ENCODE measurements at places on chromosomes 7 and 10.

DNA sequence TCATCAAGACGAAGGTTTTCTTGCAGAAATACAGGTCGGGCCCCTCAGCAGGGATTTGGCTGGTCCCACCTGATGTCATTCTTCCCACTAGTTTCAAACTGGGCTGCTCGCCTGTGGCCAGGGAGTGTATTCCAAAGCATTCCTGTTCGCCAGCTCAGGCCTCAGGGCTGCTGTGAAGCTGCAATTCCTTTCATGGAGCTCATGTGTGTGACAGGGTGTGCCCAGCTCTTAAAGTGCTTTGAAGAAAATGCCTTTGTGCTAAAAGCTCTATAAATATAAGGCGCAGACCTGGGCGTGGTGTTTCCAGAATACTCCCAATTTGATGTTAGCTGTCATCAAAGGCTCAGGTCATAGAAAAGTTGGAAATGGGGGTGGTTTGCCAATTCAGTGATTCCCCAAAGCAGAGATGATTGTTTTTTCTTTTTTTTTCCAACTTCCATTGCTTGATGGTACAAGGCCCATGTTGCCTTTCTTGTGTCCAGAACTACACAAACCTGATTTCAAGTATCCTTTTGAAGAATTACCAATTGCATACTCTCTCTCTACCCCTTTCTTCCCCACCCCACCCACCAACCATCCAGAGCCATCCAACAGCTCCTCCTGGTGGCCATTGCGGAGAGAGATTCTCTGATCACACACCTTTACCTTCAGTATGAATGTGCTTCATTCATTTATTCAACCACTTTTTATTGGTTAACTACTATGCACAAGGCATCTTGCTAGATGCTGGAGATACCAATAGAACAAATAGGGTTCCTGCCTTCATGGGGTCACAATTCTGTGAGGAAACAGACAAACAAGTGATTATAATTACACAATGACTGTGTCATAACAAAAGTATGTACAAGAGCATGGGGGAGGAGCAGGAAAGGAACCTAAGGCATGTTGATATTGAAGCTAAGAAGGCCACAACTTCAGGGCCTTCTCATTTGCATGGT is 297.3 kb upstream of the LYZL1 start:
- peak; percentile 86 for DNase-seq

DNA sequence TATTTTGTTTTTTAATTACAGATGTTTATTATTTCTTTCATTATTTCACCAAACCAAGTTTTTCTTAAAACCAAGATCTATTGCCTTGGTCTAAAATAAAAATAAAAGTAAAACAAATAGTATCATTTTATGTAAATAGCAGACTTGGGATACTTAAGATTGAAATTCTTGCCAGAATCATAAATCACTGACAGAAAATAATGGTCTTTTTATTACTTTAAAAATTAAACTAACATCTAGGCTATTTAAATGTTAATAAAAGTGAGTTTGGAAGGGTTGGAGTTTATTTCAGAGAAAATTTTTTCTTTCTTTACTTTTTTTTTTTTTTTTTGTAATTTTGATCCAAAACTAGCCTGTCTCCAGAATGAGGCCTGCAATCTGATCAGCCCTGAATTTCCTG is 568.0 kb upstream of the IGFBP3 start:
- no peak for DNase-seq

DNA sequence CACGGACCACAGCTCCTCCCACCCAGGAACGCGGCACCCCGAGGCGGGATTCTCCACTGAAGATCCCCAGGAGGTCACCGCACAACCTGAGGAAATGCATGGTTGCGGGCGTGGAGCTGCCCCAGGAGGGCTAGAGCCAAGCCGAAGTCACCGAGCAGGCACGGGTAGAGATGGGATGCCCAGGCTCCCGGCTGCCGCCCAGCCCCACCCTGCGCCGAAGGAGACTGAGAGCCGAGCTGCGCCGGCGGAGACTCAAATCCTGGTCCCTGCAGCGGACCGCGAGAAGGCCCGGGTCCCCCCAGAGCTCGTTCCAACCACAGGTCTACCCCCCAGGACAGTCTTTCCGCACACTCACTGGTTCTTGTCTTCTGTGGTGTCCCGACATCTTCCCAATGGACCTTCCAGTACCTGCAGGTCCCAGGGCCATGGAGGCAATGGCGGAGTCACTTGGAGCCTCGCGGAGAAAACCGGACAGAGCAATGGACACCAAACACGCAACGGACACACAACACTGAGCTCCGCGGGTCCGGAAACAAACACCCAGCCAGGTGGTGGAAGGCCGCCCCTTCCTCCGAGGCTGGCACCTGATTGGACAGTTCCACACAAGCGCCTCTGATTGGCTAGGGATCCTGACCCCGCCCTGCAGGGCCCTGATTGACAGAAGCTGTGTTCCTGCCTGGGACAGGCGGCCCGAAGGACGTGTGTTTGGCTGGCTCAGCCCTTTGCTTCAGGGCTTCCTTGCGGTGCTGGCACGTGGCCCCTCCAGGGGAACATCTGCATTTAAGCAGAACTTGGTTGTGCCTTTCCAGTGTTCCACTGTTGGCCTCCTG is 331.9 kb upstream of the NUPR2 start:
- peak; percentile 36 for DNase-seq

DNA sequence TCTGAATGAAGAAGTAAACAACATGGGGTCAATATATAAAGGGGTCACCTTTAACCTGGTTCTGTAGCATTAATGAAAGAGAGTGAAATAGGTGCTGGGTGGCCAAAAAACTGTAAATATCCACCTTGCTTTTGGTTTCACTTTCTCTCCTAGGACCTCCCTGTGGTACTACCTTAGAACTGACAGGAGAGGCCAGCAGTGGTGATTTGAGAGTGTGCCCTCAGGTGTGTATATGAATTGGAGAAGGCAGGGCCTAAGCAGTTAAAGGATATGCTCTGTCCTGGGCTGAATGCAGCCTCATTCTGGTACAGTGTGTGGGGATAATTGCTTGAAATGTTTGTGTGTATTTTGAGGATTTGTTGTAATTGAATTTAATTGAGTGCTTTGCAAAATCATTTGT is 62.0 kb downstream of the BBS9 start:
- no peak for DNase-seq

DNA sequence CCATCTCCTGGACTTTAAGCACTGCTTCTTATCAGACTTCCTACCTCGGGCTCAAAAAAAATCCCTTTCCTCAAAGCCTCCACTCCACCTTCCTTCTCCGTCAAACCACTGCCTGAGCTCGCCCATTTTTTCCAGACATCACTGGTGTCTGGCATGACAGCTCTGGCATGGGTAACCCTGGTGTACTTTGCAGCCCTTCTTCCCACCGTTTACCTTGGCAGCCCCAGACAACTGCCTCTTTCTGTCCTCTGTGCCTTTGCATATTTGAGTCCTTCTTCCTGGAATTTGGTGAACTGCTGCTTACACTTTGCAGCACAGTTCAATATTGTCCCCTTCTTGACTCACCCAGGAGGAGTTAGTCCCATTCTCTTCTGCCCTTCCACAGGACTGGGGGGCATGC is 144.6 kb upstream of the TBX20 start:
- no peak for DNase-seq

GRCh38 chr7:87330942-87331341 is 14.5 kb upstream of the CROT start:
- no peak for DNase-seq

- no peak for DNase-seq
Measured at GRCh38 chr10:104247513-104248146, 7.1 kb upstream of the GSTO1 start.

DNA sequence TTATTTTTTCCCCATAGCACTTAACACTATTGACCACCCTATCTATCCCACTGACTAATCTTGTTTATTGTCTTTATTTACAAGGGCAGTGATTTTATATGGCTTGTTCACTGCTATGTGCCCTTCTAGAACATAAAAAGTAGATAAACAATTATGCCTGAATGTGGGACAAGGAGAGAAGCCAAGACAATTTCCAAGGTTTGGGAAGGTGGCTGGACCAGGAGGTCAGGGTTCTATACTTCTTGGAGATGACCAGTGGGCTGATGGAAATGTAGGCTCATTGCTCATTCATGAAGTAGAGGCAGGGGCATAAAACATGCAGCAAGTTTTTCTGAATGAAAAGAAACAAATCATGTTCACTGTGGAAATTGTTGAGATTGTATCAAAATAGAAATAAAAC is 11.5 kb downstream of the IGFBP3 start:
- no peak for DNase-seq

GRCh38 chr10:12196531-12197211 is 683 bp downstream of the CDC123 start:
- DNase-seq: no peak

- DNase-seq: peak; percentile 72
Measured at GRCh38 chr7:18402488-18403183, 92.9 kb upstream of the HDAC9 start.

GRCh38 chr10:114284346-114285071 is 45.5 kb downstream of the VWA2 start:
- no peak for DNase-seq

DNA sequence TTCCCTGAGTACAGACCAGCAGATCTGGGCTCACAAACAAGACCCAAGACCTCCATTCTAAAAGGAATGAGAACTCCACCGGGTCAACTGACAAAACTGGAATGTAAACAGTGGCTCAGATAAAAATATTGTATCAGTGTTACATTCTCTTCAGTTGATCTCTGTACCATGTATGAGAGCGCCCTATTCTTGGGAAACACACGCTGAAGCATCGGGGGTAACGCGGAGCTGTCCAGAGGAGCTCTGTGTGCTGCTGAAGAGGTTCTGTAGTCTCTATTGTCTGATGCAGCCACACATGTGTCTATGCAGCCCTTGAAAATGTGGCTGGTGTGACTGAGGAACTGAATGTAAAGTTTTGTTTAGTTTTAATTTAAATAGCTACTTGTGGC is 39.7 kb downstream of the HIPK2 start:
- peak; percentile 30 for DNase-seq

- no peak for DNase-seq
Measured at GRCh38 chr10:11080564-11080984, 62.9 kb downstream of the CELF2 start.

- DNase-seq: peak; percentile 47
Measured at GRCh38 chr7:31796375-31796774, 109.4 kb downstream of the PPP1R17 start.

DNA sequence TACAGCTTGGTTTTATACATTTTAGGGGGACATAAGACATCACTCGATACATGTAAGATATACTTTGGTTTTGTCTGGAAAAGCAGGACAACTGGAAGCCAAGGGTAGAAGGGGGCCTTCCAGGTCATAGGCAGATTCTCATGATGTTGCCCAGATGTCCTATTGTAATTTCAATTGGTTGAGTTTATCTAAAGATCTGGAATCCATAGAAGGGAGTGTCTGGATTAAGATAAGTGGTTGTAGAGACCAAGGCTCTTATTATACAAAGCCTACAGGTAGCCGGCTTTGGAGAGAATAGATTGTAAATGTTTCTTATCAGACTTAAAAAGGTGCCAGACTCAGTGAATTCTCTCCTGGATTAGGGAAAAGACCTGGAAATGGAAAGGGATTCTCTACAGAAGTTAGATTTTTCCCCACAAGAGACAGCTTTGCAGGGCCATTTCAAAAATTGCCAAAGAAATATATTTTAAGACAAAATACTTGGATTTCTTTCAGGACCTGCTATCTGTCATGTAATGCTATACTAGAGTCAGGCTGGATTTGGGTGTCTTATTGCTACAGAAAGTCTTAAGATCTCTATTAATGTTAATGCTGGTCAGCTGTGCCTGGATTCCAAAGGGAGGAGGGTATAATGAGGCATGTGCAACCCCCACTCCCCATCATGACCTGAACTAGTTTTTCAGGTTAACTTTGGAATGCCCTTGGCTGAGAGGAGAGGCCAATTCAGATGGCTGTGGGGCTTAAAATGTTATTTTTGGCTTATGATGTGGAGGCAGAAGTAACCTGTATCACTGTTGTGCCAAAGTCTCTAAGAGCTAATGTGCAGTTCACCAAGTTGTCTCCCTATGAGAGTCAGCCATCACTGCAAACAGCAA is 511.1 kb upstream of the C7orf33 start:
- DNase-seq: no peak

- DNase-seq: peak; percentile 80
Measured at GRCh38 chr10:31143331-31143935, 111.8 kb upstream of the ZNF438 start.

DNA sequence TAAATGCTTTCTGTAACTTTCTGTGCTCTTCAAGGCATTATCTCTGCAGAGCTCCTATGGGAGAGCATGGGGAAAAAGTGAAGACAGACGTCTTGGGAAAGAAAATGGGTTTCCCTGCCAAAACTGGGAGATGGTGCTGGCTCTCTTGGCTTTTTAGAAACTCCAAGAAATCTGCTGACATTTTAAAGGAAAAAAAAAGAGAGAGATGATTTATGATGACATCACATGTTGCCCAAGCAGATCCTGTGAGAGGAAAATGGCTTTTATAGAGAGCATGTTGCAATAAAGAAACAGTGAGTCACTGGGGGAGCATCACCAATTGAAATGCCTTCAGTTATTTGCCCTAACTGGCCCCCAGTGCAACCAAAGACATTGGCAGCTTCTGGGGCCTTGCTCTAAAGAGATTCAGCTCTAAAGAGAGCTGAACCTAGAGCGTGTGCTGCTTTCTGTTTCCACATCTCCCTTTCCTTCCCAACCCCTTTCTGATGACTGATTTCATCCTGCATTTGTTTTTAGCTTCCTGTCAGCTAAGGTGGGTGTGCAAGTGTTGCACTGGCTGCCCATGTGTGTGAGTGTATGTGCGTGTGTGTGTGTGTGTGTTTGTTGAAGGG is 37.7 kb downstream of the LRMDA start:
- peak; percentile 84 for DNase-seq

GRCh38 chr10:61052469-61053205 is 108.7 kb upstream of the RHOBTB1 start:
- no peak for DNase-seq

DNA sequence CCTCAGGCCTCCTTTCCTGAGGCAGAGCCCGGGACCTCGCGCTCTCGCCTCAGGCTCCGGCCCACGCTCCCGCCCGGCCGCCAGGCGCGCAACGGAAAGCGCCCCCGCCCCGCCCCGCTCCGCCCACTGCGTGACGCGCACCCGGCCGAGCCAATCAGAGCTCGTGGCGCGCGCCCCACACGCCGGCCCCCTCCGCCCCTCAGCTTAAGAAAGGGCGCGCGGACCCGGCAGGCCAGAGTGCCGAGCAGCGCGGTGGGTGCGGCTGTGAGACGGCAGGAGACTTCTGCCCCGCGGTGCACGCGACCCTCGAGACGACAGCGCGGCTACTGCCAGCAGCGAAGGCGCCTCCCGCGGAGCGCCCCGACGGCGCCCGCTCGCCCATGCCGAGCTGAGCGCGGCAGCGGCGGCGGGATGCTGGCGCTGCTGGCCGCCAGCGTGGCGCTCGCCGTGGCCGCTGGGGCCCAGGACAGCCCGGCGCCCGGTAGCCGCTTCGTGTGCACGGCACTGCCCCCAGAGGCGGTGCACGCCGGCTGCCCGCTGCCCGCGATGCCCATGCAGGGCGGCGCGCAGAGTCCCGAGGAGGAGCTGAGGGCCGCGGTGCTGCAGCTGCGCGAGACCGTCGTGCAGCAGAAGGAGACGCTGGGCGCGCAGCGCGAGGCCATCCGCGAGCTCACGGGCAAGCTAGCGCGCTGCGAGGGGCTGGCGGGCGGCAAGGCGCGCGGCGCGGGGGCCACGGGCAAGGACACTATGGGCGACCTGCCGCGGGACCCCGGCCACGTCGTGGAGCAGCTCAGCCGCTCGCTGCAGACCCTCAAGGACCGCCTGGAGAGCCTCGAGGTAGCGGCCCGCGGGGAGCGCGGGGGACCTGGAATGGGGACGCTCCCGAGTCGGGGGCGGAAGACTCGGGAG is at the start of gene NPTX2:
NPTX2 (plus strand) TSS at position 235 of the 909 bp plus-strand sequence; CDS start at position 412, 177 bp downstream.
- peak; percentile 44 for DNase-seq
